ENCODE measurements at places on chromosomes 2 and 18.

- DNase-seq, result no peak
Observed at GRCh38 chr2:16773080-16773713, 107.6 kb upstream of the CYRIA start.

- no peak for DNase-seq
Observed at GRCh38 chr18:48413342-48413741, 4.2 kb upstream of the ZBTB7C start.

- no peak for DNase-seq
Observed at GRCh38 chr2:118363604-118364003, 275.3 kb downstream of the INSIG2 start.

DNA sequence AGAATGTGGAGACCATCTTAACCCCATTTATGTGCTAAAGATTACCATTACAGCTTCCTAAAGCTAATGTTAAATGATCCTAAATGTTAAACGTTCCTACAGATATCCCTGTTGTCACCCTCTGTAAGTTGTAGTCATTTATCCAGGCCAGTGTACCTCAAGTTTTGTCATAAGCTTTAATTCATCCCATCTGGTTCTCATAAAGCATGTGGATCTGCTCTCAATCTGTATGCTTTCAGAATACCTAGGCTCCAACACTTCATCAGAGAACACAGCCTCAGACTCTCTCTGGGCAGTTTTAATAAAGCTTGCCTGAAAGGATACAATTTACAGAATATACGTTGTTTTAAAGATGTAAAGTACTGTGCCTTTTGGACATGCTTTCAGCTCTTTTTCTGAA is 4.2 kb upstream of the CCDC178 start:
- no peak for DNase-seq

- DNase-seq, result no peak
Observed at GRCh38 chr2:38500283-38500634, 102.5 kb downstream of the HNRNPLL start.

GRCh38 chr2:38381381-38382143 is 4.5 kb upstream of the ATL2 start:
- DNase-seq, result no peak

- DNase-seq, result peak; percentile 32
Observed at GRCh38 chr2:42809819-42810120, 17.4 kb upstream of the HAAO start.

GRCh38 chr2:147297820-147298219 is 547.0 kb upstream of the ACVR2A start:
- no peak for DNase-seq

DNA sequence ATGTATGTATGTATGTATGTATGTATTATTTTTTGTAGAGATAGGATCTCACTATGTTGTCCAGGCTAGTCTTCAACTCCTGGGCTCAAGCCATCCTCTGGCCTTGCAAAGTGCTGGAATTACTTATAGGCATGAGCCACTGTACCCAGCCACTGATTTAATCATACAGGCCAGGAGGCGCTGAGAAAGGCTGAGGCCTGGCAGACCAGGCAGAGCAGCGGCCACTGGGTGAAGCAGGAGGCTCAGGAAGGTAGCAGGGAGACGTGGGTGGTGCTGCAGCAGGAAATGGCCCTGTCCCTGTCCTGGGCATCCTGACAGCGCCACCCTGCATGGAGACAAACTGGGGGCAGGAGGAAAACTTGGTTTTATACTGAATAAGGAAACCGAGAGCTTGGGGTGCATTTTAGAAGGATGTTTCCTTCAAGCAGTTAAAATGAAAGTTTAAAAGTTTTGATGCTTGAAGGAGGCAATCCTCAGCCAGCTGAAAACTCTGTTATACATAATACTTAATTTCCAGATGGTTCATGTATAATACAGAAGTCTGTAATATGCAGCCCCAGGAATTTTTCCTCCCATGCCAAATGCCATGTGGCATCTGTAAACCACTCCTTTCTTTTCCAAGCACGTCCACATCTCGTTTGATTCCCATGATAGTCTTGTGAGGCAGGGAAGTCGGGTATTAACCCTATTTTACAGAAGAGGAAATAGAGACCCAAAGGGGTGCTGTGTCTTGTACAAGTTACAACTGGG is 182.4 kb downstream of the CELF4 start:
- DNase-seq, result no peak

DNA sequence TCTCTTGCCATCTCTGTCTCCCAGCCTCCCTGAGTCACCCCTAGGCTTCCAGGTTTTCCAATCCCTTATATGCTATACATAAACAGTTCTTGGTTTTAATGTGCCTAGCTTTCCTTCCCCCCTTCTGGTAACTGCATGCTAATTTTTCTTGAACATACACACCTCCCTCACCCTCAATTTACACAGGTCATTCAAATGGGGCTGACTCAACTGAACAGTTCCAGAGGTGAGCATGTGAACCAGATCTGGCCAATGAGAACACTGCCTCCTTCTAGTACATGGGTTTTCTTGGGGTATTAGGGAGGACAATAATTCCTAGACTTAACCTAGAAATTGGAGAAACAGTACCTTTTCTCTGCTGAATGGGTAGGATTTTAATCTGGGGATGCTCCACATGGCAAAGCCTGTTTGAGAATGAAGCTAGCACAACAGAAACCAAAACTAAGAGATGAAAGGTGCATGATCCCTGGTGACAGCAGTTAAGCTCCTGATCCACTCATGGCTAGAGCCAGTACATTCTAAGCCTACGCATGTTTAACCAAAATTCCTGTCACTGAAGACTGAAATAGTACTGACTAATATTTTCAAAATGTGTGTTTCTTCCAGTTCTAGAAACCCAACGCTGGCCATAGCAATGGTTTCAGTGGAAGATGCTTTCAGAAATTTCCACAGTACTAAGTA is 11.8 kb downstream of the SLC25A12 start:
- DNase-seq, result no peak

DNA sequence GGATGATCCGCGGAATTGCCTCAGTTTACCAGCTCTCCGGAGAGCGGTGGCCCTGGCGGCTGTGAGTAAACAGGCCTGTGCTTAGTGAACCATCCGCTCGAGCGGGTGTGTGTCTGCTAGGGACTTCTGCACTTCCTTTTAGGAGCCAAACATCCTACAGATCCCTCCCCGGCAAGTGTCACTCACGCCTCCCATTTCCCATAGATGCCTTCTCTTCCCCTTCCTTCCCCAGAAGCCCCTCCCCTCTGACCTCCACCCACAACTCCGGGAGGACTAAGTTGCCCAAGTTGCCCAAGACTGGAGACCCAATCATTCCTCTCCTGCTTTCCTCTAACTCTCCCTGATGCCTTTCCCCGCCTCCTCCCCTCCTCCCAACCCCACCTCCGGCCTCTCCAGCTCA is 2.9 kb downstream of the C1QL2 start:
- no peak for DNase-seq

DNA sequence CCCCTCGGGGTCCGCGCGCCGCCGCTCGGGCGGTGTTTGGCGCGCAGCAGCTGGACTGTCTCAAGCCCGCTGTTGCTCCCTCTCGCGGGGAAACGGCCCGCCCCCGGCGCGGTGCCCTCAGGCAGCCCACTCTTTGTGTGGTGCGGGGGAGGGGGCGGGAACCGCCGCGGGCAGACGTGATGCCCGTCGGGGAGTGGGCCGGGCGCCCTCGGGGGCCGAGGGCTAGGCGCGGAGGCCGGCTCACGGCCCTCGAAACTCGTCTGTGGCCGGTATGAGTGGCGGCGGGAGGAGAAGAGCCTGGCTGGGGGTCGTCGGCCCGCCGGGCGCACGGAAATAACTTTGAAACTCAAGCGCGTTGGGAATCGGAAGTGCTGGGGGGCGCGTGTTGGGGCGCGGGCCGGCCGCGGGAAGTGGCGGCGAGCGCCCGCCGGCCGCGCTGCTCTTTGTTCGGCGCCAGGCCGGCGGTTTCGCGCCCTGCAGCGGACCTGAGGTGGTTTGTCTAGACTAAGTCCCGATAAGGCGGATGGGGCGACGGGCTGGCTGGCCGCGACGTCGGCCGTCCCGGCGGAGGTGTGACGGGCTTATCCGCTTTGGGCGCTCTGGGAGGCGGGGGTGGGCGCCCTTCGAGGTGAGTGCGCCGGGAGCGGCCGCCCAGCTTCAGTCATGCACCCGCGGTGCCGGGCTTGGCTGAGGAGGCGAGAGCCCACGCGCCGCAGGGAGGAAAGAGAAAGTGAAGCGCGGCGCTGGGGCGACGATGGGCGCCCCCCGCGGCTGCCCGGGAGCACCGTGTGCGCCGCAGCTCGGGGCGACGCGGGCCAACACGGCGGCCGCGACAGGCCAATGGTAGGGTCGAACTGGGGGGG is 679 bp downstream of the PTMA start:
- DNase-seq, result peak; percentile 24

DNA sequence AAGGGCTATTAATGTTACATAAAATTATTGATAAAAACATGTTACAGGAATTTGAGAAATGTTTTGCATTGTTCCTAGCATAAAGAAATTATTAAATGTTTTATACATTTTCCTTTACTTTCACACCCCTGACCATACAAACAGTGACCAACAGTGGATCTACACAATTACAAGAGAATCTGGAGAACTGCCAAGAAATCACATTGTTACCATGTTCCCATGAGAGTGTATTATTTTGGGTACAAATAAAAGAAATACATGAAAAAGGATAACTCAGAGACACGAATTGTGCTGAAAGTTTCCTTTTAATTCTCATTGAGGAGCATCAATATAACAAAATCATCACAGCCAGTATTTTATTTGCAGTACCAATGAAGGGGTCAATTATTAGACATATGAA is 150.1 kb downstream of the WDPCP start:
- DNase-seq, result no peak

DNA sequence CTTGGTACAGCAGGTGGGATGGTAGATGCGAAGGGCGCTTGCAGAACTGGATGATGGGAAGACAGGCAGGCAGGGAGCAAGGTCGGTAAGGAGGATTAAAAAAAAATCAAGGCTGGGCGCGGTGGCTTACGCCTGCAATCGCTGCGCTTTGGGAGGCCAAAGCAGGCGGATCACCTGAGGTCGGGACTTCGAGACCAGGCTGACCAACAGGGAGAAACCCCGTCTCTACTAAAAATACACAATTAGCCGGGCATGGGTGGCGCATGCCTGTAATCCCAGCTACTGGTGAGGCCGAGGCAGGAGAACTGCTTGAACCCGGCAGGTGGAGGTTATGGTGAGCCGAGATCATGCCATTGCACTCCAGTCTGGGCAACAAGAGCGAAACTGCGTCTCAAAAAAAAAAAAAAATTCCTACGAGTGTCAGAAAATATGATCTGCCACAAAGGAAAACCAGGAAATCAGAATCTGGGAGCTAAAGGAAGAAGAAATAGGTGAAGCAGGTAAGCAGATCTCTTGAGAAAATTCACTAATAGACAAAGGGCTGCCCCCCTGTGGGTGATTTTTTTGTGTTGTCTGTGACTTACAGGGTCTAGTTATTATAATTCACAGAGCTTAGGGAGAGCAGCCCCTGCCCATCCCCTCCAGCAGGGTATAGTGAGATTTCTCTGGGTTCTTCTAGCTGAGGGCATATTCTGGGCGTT is 46.2 kb downstream of the C2orf42 start:
- DNase-seq, result no peak

Measured in stimulated activated CD8-positive, alpha-beta memory T cell treated with anti-CD3 and anti-CD28 coated beads, Interleukin-4, amount 100 ng/mL, for 1 hour (primary cell).